Activated CD8-positive, alpha-beta T cell treated with anti-CD3 and anti-CD28 coated beads, Interleukin-2, amount 10 ng/mL, durations not matched to agents 7 days and 5 days (primary cell): ENCODE measurements at places on chromosomes 5 and 9. TPM values are rescaled to one million over a fixed set of nuclear protein-coding genes. Genes with fewer than 3 reads are reported as not detected.

Gene TENT4A
- total RNA-seq = 43.1 TPM

- no peaks in the 10 kb centered on the region for H3K27me3 ChIP-seq
- no peaks in the 10 kb centered on the region for H3K4me1 ChIP-seq
- no peak overlapping the region for H3K4me3 ChIP-seq
- no peak overlapping the region for H3K27ac ChIP-seq
- no peak for DNase-seq
- no peaks in the 10 kb centered on the region for H3K36me3 ChIP-seq
These were observed 196.5 kb downstream of the MED10 start for GRCh38 chr5:6181871-6182270.

GRCh38 chr5:1474866-1475543 is 29.8 kb upstream of the SLC6A3 start:
- DNase-seq = no peak
- H3K36me3 ChIP-seq = peaks cover 12% of the 10 kb centered on the region
- no peaks in the 10 kb centered on the region for H3K4me1 ChIP-seq
- no peak overlapping the region for H3K27ac ChIP-seq
- no peaks in the 10 kb centered on the region for H3K27me3 ChIP-seq

Gene JAKMIP2
- 8.9 TPM for total RNA-seq

- DNase-seq = no peak
- no peak overlapping the region for H3K27ac ChIP-seq
- no peaks in the 10 kb centered on the region for H3K4me1 ChIP-seq
- no peaks in the 10 kb centered on the region for H3K27me3 ChIP-seq
- H3K36me3 ChIP-seq = no peaks in the 10 kb centered on the region
These were observed 232.0 kb upstream of the FBXL7 start for GRCh38 chr5:15267966-15268365.

Gene PDZD2
- total RNA-seq = not detected

Gene GALNT12
- 7.9 TPM for total RNA-seq

Gene CYSTM1
- total RNA-seq = 12.2 TPM

- H3K27me3 ChIP-seq = no peaks in the 10 kb centered on the region
- DNase-seq = no peak
- H3K36me3 ChIP-seq = peaks cover 66% of the 10 kb centered on the region
- peaks cover 12% of the 10 kb centered on the region for H3K4me1 ChIP-seq
- no peak overlapping the region for H3K27ac ChIP-seq
These were observed 91.5 kb downstream of the NR3C1 start for GRCh38 chr5:143311955-143312354.

DNA sequence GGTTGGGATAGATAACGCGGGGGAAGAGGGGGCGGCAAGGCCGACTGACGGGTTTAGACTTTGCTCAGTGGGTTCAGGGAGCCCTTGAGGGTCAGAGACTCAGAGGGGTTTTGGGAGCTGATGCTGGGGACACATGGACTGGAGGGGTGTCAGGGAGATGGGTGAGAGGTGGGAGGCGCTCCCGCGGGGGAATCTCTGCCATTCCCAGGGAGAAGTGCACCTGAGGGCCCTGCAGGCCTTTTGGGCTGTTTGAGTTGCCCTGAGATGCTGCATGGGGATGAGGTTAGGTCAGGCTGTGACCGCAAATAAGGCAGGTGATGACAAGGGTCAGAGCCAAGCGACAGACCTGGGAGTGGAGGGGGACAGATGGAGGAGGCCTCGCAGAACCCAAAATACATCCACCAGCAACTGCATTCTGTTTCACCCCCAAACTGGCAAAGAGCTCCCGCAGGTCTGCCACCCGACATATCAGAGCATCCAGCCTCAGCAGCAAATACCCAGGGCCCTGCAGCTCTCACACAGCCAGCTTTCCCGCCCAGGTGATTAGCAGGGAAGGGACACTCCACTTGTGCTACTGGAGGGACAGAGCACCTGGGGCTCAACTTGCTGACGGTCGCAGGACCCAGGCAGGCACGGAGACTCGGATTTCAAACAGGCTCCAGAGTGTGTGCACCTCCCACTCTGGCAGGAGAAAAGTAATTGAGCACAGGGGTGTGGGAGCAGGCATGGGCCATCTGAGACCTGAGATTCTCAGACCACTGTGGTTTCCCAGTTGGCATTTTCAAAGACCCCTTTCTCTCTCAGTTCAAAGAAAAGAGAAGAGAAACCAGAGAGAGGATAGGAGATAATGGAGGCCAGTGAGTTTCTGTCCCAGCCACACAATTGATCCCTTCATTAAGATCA is 26.4 kb downstream of the TMOD1 start:
- H3K27me3 ChIP-seq = peaks cover 3% of the 10 kb centered on the region
- H3K27ac ChIP-seq = no peak overlapping the region
- DNase-seq = no peak
- no peaks in the 10 kb centered on the region for H3K36me3 ChIP-seq

- H3K27ac ChIP-seq = no peak overlapping the region
- H3K36me3 ChIP-seq = peaks cover 18% of the 10 kb centered on the region
- H3K4me1 ChIP-seq = no peaks in the 10 kb centered on the region
- no peaks in the 10 kb centered on the region for H3K27me3 ChIP-seq
- no peak for DNase-seq
These were observed 53.7 kb downstream of the IPO11 start for GRCh38 chr5:62465985-62466925.

GRCh38 chr9:123267481-123268198 is 746 bp downstream of the STRBP start:
- peaks cover 26% of the 10 kb centered on the region for H3K4me1 ChIP-seq
- no peak for DNase-seq
- peaks cover 3% of the 10 kb centered on the region for H3K27me3 ChIP-seq
- H3K4me3 ChIP-seq = peak overlapping the region; percentile 76

- H3K4me3 ChIP-seq = no peak overlapping the region
- no peak for DNase-seq
- no peaks in the 10 kb centered on the region for H3K27me3 ChIP-seq
- no peak overlapping the region for H3K27ac ChIP-seq
- no peaks in the 10 kb centered on the region for H3K36me3 ChIP-seq
- H3K4me1 ChIP-seq = peaks cover 6% of the 10 kb centered on the region
These were observed 5.5 kb downstream of the DNLZ start for GRCh38 chr9:136358016-136358415.

Gene SKP2
- 54.6 TPM for total RNA-seq

GRCh38 chr9:94866770-94867169 is 140.3 kb downstream of the AOPEP start:
- DNase-seq = no peak
- peaks cover 34% of the 10 kb centered on the region for H3K4me1 ChIP-seq
- H3K27ac ChIP-seq = no peak overlapping the region

DNA sequence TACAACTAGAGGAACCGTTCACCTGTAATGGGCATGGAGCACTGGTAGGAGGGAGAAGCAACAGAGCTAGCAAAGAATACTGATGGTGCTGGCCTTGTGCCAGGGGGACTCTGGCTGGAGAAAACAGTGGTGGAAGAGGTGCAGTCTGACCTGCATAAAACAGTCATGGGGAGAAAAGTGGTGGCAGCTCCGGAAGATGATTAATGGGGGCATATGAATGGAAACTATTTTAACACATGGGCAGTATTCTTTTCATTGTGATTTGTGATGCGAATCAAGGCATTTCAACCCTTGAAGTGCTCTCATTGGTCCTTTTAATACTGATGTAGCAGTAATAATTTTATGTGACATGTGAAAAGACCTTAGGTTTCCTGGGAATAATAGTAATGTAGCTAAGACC is 219.6 kb downstream of the ADAMTS6 start:
- no peaks in the 10 kb centered on the region for H3K36me3 ChIP-seq
- no peak for DNase-seq

Gene GRM6
- total RNA-seq = not detected
